Activated gamma-delta T cell treated with Interleukin-2 at 50 U/mL for 16 hours (primary cell): ENCODE measurements at places on chromosomes 3 and 15.

DNA sequence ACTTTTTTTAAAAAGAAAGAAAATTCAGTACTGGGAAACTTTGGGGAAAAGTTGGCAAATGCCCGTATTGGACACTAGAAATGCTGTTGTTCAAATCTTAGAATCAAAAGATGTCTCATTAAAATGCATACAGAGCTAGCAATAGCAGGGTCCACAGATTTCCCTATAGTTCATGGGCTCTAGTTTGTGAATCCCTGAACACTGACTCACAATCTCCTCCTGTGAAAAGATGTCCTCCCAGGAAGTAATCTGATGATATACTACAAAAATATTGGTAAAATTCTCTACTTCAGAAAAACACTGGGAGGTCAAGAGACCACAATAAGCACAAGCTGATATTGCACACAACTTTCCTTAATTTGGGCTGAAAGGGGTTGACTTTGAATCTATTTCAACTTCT, 568.4 kb upstream of the ZNF385D start:
- no peak for DNase-seq

DNA sequence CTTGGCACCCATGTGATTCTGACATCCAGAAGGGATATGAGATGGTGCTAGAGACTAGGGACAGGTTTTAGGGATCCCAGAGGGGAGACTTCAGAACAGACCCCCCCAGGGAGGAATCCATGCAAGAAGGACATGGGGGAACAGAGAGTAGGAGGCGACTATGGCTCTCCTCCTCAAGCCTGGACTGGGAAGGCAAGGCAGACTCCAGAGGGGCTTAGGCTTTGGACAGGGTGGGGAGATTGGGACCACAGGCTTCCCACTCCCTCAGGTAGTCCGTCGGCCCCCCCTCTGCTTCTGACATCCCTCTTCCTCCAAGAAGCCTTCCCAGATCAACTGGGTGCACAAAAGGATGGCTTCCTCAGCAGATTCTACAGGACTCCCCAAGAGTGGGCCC, 3.0 kb upstream of the VIPR1 start:
- no peak for DNase-seq

- DNase-seq, result no peak
Observed at GRCh38 chr15:74316141-74316540, 51.3 kb downstream of the CYP11A1 start.

DNA sequence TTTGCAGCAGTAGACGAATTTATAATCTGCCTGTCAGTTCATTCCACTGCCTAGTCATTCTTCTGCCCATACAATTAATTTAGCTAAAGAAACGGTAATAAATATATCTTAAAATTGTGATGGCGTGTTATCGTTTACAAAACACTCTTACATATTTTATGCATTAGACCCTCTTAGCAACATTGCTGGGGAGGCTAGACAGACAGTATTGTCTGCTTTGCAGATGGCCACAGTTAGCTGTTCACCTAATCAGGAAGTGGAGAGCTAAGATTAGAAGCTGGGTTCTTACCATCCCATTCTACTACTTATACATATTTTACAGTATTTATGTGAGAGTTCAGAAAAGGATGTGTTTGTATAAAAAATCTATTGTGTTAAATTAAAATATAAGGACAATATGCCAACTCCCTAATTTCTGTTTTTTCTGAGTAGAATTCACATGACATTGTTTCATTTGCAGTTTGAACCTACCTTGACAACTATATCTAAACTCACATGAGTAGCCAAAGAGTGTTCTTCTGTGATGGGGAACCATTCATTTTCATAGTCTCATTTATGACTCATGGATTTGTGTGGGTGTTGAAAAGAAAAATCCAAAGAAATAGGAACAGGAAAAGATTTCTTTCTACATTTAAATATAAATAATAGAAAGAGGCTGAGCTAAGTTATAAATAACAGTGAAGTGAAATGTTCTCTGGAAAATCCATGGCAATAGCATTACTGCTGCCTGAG, 41.7 kb upstream of the C3orf80 start:
- DNase-seq, result no peak

- DNase-seq, result no peak
Observed at GRCh38 chr15:40325700-40326099, 2.2 kb downstream of the INAFM2 start.

- DNase-seq, result no peak
Observed at GRCh38 chr3:11088831-11089230, 65.5 kb upstream of the HRH1 start.

DNA sequence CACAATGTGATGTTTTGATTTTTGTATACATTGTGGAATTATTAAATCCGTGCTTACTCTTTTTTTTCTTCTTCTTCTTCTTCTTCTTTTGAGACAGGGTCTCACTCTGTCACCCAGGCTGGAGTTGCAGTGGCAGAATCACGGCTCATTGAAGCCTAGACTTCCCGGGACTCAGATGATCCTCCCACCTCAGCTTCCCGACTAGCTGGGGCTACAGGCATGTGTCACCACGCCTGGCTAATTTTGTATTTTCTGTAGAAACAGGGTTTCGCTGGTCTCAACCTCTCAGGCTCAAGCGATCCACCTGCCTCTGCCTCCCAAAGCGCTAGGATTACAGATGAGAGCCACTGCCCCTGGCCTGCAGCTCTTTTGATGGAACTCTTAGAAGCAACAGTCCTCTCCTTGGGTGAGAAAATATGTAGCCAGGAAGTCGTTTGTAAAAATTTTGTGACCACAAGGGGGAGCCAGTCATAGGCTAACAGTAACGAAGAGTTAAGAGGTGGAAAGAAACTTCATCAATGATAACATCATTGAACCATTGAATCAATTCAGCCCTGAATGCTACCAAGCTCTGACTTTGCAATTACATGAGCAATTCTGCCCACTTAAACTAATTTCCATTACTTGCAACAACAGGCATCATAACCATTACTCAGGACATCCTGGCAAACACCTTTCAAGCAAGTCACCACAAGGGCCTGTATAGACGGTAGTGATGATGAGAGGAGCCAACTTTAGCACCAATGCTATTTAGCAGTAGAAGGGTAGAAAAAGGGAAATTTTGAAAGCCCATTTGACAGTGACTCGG, 16.7 kb upstream of the CMTM7 start:
- DNase-seq, result peak; percentile 75

GRCh38 chr3:141395005-141395589, 26.8 kb downstream of the ZBTB38 start:
- no peak for DNase-seq

- DNase-seq, result no peak
Observed at GRCh38 chr3:140013220-140013619, 78.2 kb downstream of the CLSTN2 start.

GRCh38 chr3:143237077-143237627, 117.6 kb downstream of the CHST2 start:
- DNase-seq, result no peak
